SK-N-DZ (cell line): ENCODE measurements at places on chromosomes 1 and 21.

- no peak for DNase-seq
Measured at GRCh38 chr1:214476986-214477870, 74.2 kb downstream of the PTPN14 start.

- DNase-seq, result no peak
Measured at GRCh38 chr1:31577515-31578192, 1.3 kb downstream of the TINAGL1 start.

DNA sequence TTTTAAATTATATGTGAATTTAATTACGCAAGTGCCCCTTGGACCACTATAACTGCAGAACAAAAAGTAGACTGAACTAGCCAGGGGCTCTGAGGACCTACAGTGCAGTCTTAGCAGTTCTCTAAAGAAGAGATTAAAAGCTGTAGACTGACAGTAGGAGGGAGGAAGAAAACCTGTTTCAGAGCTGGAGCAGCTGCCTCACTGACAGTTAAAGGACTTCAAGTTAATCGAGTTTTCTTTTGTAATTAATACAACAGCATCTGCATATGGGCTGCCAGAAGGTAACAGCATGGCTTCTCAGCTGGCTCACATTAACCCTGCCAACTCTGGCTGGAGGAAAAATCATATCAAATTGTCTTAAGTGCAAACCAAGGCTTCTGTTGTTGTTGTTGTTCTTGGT is 19.9 kb downstream of the DSTYK start:
- DNase-seq, result peak; percentile 49

DNA sequence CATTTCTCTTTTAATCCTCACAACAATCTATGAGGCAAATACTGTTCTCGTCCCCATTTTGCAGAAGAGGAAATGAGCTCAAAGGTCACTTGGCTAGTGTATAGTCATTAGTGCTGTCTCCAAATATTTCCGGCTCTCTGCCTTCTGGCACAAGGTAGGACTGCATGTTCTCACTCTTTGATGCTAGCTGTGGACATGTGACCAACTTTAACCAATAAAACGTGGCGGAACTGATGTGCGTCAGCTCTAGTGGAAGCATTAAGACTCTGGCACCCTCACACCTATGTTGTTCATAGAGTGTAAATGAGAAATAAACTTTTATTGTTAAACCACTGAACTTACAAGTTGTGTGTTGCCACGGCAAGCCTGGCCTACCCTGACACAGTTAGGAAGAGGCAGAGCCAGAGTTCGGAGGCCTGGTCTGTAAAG is 5.0 kb upstream of the KIF21B start:
- DNase-seq, result no peak

DNA sequence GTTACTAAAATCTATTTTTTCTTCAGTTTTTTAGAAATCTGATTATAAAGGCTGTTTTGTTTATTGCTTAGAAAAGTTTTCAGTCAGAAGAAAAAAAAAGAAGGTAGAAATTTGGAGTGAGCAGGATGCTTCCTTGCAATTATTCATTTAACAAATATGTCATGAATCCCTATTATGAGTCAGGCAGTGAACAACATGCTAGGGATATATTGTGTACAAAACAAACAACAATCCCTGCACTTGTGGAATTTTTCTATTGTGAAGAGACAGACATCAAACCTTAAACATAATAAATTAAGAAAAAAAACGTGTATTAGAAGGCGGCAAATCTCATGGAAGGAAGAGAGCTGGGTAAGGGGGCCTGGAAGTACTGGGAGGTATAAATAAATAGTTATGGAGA is 664.1 kb upstream of the CAMK1G start:
- DNase-seq, result no peak

GRCh38 chr1:44610527-44611148 is 63.6 kb downstream of the TMEM53 start:
- no peak for DNase-seq

GRCh38 chr1:86200901-86201300 is 44.3 kb upstream of the COL24A1 start:
- no peak for DNase-seq

DNA sequence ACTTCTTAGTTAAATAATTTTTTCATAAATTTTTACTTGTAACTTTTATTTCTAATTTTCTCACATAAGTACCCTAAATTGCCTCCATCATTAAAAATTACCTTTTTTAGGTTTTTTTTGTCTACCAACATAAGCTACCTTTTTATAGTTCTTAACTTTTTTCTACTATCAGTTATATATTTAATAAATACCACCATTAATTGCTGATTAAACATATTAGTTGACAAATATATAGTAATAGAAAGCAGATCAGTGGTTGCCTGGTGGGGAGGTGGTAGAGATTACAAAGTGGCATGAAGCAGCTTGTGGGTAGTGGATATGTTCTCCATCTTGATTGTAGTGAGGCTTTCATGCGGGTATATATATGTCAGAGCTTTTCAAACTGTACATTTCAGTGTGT is 6.1 kb upstream of the SH3BP5L start:
- DNase-seq, result no peak

DNA sequence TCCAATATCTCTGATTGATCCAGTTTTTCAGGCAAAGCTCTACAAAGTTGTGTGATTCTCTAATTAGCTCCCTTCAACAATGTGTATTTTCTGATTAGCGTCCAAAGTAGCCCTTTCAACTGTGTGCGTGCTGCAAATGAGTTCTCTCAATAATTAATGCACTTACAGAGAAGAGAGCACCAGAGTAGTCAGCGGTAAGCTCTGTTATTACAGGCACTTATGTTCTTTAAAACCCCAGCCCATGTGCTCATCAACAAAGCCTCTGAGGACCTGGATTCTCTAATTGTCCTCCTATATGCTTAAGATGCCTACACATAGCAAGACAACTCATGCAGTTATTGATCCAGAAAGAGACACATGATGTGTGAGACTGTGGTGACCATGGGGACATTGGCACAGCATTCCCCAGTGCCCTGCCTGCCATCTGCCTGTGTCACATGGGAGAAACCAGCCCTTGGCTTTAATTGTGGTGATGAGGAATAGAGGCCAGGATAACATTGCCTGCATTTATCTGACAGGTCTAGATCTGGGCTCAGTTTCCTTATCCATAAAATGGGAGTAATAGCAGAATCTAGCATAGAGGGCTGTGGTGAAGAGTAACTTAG is 151.7 kb downstream of the PCP4 start:
- no peak for DNase-seq

DNA sequence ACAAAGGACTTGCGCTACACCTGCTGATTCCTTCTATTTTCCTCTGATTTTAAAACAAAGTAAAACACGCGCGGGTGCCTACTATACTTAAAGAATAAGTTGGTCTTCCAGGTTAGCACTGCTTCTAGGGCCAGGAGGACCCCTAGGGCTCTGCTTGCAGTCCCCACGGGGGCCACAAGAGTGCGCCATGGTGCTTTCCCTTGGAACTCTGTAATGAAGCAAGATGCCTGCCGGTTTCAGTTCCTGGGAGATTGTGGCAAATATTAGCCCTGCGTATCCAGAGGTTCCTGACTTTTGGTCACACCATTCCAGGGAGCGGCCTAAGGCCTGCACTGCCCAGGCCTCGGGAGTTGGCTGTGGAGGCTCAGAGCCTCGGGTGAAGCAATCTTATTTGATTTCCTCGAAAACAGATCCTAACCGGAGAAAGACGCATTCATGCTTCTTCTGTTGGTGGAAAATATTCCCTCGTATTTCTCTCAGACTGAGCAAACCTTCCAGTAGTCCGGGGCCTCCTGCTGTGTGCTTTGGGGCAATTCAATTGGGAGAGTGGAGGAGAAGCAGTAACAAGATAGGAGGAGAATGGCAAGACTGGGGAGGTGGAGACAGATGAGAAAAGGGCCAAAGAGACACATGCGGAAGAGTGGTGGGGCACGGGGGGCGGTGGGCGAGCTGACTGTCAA is 25.3 kb downstream of the ADAM30 start:
- DNase-seq, result peak; percentile 71

- DNase-seq, result peak; percentile 57
Measured at GRCh38 chr1:204584699-204585372, 68.6 kb downstream of the MDM4 start.

- DNase-seq, result no peak
Measured at GRCh38 chr1:204201348-204202040, 5.2 kb upstream of the KISS1 start.

DNA sequence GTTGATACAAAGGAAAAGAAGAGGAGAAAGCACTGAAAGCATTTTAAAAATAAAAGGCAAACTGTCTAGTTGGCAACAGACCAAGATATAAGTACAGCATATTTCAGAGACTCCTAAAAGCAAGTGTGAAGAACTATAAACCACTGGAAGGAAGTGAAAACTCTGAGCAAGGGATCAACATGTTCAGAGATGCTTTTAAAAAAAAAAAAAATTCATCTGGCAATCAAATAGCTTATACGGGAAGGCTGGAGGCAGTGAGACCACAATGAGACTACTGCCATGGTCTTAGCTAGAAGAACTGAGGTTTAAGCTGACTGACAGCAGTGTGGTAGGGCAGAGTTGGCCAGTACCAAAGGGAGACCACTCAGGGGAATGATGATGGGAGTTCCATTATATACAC is 124.3 kb downstream of the VAV3 start:
- DNase-seq, result no peak

- DNase-seq, result no peak
Measured at GRCh38 chr21:45531393-45532215, 10.6 kb downstream of the SLC19A1 start.

DNA sequence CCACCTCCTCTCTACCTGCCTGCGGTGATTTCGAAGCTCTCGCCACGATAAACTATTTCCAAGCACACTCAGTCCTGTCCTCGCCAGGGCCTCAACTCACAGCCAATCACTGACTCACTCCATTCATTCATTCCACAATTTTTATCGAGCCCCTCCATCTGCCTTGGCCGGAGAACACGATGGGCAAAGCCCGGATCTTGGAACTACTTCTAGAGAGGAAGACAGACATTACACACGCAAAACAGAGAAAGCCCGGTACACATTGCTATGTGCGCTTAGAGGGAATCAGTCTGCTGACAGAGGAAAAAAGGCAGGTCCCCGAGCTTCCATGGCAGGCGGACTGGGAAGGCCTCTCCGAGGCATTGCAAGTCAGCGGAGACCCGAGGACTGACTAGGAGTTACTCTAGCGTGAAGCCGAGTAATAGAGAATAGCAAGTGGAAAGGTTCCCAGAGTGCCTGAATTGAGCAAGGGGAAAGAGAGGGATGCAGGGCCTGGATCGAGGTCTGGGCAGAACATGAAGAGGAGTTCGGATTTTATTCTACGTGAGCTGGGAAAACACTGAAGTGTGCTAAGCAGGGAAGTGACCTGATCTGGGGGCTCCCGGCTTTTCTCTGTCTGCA is 54.2 kb upstream of the DNAJC6 start:
- DNase-seq, result peak; percentile 42

DNA sequence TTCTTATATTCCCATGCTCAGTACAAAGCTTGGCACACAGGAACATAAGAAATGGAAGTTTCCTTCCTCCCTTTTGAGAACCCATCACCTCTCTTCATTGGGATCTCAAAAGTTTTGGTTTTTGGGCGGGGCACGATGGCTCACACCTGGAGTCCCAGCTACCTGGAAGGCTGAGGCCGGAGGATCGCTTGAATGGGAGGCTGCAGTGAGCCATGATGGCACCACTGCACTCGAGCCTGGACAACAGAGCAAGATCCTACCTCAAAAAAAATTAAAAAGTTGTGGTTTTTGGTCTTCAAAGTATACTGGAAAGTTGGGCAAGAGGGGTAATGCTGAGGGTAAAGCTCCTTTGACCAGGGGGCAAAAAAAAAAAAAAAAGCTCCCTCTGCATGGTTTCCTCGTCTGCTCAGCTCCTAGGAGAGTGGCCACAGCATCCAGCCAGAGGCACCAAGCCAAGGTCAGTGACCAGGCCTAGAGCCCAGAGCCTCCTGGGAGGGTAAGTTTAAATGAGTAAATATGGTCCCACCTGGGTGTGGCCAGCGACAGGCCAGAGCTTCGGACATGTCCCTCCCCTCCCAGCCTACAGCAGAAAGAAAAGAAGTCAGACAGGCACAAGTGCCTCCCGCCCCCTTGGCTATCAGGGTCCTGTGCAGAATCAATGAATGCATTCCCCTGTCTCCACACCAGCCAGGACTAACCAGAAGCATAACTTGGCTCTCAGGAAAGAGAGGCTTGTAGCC is 5.0 kb downstream of the MEF2D start:
- DNase-seq, result no peak

- DNase-seq, result no peak
Measured at GRCh38 chr21:27519361-27519760, 552.5 kb upstream of the ADAMTS5 start.

GRCh38 chr1:47211796-47212269 is 20.2 kb downstream of the TAL1 start:
- no peak for DNase-seq

GRCh38 chr1:77424236-77424635 is 142.4 kb downstream of the AK5 start:
- DNase-seq, result no peak

DNA sequence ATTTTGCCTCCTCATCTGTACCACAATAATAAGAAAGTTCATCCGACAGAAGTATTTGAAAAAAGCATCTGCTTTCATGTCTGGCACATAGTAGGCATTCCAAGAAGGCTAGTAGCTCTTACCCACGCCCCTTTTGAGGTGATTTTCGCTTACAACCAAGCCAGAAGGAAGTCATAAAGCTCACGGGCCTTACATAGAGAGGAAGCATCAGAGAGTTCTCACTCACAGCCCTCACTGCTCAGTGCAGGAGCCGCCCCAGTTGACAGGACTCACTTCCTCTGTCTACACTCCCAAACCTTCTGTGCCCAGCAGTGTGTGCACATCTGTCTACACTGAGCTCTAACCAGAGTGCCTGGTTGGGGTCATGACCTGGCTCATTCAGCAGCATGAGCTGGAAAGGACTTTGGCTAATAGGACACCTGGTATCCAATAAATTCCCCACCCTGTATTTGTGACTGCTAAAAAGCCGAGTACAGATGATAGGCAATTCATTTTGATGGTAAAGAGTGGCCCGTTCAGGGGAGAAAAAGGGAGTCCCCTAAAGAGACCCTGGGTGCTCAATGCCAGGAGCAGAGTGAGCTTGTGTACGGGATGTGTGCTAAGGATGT is 36.8 kb upstream of the DUSP10 start:
- DNase-seq, result no peak

GRCh38 chr1:21704145-21704544 is 35.0 kb upstream of the RAP1GAP start:
- DNase-seq, result no peak

DNA sequence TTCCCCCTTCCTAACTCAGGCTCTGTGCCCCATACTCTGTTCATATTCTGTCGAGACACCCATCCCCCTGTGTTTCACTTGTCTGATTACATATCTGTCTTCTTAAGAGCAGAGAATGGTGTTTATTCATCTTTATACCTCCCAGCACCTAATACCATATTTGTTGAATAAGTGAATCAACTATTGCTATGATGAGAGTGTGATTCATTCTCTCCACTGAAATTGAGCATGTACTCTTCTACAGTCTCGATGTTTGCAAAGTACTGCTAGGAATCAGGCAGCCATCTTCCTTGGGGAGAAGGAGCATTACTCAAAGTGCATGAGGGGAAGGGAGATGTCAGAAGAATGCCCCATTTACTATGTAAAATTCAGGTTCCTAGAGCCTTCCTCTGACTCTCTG is 27.0 kb downstream of the TBX15 start:
- DNase-seq, result no peak

DNA sequence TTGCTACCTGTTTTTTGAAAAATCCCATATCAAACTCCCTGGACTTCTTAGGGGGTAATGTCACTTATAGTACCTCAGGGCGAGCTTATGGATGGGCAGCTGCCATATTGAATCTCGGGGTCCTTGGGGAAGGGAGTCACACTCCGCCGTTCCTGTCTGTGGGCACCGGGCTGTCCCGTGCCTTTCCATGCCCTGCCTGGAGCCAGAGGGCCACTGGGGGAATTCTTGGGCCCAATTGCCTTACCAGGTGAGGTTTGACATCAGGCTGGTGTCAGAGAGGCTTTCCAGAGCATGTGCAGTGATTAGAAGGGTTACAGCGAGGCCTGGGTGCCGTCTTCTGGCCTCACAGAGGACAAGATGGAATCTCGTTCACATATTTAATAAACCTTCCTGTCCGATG is 28.8 kb downstream of the QSOX1 start:
- DNase-seq, result no peak
